ENCODE measurements at places on chromosomes 1 and 21.

DNA sequence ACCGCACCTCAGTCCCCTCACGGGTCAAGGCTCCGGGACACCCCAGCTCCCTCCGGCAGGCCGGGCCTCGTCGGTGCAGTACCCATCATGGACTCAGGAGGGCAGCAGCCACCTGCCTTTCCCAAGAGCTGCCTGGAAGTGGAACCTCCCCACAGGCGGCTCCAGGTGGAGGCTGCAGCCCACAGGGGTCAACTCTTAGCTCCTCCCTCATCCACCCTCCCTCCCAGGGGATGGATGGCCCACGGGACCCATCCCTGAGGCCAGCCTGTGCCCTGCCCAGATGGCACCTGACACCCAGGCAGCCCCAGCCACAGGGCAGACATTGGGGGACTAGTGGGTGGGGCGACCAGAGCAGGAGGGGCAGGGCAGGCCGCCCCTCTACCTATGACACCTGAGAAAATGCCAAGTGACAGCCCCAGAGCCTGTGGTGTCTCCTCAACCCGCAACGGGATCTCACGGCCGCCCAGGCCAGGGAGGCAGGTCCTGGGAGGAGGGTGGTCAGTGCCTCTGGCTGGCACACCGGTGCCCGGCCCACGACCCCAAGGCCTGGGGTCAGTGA is 1.2 kb upstream of the ARHGEF16 start:
- peak; percentile 85 for DNase-seq

GRCh38 chr1:61076728-61077675 is 5.4 kb upstream of the NFIA start:
- DNase-seq, result peak; percentile 97

DNA sequence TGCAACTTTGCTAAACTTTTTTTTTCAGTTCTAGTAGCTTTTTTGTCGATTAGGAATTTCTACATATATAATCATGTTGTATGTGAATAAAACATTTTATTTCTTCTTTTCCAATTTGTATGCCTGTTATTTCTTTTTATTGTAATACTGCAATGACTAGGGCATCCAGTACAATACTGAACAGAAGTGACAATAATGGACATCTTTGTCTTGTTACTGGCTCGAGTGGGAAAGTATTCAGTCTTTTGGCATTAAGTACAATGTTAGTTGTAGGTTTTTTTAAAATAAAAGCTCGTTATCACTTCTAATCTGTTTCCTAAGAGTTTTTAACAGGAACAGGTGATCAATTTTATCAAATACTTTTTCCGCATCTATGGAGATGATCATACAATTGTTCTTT is 9.8 kb downstream of the STPG1 start:
- DNase-seq, result no peak

GRCh38 chr1:43994794-43995790 is 3.7 kb downstream of the CCDC24 start:
- no peak for DNase-seq

DNA sequence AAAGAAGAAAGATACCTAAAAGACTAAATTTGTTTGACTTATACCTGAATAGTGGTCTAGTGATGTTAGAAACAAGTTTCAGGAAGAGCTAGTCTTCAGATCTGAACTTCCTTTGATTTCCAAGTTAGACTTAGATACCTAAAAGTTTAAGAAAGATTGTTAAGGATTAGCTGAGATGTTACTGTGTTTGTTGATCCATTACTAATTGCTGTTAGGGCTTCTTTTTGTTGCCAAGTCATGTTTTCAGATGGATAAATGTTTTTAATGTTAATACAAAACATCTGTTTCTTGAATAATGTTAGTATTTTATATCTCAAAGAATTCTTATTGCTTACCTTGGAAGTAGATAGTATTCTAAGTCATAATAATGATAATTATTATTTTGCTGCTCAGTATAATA is 11.6 kb downstream of the GNAI3 start:
- no peak for DNase-seq

- DNase-seq, result no peak
These were observed 43.8 kb downstream of the BATF3 start for GRCh38 chr1:212655668-212656440.

GRCh38 chr1:201016943-201017827 is 6.3 kb downstream of the KIF21B start:
- DNase-seq, result no peak

DNA sequence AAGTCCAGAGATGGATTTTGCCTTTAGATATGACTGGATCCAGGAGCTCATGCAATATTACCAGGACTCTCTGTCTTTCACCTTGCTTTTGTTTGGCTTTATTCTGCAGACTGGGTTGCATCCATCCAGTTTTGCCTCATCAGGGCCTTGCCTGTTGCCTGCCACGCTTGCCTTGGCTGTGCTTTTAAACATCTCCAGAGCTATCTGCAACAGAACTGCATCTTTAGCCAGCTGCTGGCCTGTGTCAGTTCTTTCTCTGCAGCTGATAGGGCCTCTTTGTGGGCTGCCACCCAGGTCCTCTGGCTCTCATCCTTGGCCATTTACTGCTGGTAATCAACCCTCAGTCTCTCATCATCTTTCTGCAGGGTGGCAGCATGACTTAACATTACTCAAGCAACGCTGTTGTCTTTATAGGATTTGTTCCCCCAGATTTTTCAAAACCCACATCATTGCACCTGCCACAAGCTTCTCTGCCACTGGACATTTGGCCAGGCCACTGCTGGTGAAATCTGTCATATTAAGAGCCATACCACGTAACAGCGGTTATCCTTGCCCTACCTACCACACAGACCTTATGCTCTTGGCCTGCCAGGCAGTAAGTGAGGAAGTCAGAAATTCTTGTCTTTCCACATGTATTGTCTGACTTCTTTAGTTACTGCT is 24.4 kb upstream of the HUNK start:
- no peak for DNase-seq

DNA sequence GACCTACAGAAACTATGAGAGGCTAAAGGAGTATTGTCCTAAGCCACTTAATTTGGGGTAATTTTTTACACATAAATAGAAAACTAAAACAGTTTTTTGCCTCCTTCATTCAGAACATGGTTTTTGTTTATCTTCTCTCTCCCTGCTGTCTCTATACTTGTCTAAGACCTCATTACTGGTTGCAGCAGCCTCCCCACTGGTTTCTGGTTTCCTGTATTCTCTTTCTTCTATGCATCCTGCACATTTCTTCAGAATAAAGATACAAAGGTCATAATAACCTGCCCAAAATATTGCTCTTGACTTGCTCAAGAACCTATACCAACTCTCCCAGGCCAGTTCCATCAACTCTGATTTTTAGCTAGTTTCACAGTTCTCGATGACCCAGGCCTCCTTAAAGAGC is 19.8 kb upstream of the BOLA1 start:
- no peak for DNase-seq

DNA sequence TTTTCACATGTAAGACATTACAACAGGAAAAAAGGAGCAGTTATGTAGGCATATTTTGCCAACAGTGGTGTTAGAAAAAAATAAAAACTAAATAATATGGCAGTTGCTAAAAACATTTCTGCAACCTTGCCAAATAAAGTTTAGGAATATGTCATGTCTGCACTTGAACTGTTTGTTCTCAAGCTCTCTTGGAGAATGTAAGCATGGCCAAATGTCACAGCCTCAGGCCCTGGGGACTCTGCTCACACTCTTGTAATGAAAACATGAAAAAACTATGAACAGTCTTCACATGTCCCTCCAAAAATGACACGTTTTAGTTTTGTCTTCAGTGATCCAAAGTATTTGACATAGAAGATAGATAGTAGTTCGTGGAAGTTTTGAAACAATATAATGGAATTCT is 753.3 kb downstream of the LTN1 start:
- peak; percentile 49 for DNase-seq

DNA sequence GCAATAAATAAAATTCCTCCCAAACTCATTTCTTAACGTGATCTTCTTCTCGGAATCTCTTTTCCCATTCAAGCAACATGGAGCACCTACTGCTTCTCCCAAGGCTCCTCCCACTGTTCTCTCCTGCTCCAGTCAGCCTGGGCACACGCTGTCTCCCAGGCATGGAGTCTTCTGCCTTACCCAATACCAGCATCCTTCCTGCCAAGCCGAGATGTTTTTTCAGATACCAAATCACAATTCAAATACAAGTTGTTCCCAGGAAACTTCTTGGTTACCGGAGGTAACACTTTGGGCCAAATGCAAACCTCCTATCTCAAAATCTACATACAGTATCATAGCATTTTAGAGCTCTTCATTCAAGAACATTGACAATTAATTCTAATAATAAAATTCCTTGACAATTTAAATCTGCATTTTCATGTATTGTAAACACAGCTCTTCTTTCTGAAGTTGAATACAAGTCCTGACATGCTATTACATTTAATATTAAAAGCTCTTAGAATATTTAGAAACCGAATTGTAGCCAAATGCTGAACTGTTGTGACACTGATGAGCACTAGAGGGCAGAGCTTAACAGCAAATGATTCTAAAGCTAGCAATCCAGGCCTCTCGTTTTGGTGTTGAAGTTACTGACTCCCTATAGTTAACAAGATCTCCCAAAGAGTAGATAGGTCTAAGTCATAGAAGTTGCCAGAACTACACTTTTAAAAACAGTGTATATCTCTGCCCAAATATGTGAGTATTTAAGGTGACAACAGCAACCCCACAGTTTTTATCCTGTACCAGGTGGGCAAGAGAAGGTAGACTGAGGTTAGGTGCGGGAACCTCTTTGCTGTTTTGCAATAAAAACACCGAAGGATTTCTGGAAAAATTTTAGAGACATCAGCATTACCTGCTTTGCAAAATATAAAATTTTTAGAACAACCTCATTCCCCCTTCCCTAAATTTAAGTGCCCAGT is 52.3 kb downstream of the BCAR3 start:
- peak; percentile 79 for DNase-seq

GRCh38 chr21:32207406-32207716 is 71.5 kb downstream of the MIS18A start:
- DNase-seq, result peak; percentile 44

- DNase-seq, result peak; percentile 6
These were observed 202.9 kb downstream of the TBX15 start for GRCh38 chr1:118785246-118785645.

DNA sequence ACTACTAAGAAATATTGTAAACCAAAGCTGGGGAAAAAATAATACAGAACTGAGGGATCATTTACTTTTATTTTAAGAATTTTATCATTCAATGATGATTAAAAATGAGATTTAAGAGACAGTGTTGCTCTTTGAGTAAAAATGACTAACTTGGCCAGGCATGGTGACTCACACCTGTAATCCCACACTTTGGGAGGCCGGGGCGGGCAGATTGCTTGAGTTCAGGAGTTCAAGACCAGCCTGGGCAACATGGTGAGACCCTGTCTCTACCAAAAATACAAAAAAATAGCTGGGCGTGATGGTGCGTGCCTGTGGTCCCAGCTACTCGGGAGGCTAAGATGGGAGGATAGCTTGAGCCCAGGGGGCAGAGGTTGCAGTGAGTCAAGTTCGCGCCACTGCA is 21.8 kb upstream of the PLEKHO1 start:
- no peak for DNase-seq

DNA sequence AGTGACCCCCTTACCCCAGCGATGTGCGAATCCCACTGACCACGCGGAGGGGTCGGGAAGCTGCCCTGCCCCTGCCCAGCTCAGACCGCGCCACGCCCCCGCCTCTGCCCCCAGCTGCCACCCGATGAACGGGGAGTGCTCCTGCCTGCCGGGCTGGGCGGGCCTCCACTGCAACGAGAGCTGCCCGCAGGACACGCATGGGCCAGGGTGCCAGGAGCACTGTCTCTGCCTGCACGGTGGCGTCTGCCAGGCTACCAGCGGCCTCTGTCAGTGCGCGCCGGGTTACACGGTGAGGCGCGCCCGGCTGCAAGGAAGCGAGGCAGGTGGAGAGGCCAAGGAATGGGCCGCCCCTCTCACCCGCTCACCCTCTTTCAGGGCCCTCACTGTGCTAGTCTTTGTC is 11.9 kb upstream of the LRRC71 start:
- no peak for DNase-seq

DNA sequence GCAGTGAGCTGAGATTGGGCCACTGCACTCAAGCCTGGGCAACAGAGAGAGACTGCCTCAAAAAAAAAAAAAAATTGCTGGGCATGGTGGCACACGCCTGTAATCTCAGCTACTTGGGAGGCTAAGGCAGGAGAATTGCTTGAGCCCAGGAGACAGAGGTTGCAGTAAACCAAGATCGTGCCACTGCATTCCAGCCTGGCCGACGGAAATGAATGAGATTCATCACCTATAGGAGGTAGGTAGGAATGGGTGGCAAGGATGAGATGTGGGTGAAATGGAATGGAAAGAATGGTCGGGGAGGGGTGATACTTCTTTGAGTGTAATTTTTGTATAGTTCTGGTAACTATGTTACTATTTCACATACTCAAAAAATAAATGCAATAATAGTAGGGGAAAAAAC is 15.4 kb downstream of the CTXND2 start:
- no peak for DNase-seq

GRCh38 chr1:46197964-46198811 is at the start of gene POMGNT1:
POMGNT1 (minus strand) TSS chr1:46198434; CDS start chr1:46197821, 613 bp downstream.
- peak; percentile 77 for DNase-seq

- no peak for DNase-seq
These were observed 106.5 kb upstream of the SLC2A1 start for GRCh38 chr1:43065191-43065590.

GRCh38 chr1:115977499-115978258 is 1.4 kb downstream of the SLC22A15 start:
- no peak for DNase-seq

DNA sequence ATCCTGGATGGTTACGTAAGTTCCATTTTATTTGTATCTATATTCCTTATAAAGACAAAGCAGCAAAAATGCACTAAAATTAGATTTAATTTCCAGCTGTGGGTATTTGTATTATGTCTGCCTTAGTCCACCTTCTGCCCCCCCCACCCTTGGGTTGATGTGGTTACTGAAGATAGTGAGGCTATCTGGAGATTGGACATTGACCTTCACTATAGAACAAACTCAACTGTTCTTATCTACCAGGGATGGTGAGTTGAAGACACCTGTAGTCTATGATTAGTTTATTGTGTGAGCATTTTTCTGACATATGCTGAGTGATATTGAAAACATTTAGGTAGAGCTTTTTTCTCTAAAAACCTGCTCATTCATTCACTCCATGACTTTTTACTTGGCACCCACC is 122.2 kb downstream of the NFIA start:
- no peak for DNase-seq

GRCh38 chr1:226712742-226713419 is 26.2 kb downstream of the ITPKB start:
- no peak for DNase-seq

Measured in brain (organoid and tissue), 16 donors.